Stimulated activated naive CD8-positive, alpha-beta T cell treated with anti-CD3 and anti-CD28 coated beads, Interleukin-15, amount 100 ng/mL, for 72 hours (primary cell): ENCODE measurements at places on chromosomes 7 and 10.
A peak's percentile ranks its signal among the peaks of the same experiment; 100 is the strongest.

DNA sequence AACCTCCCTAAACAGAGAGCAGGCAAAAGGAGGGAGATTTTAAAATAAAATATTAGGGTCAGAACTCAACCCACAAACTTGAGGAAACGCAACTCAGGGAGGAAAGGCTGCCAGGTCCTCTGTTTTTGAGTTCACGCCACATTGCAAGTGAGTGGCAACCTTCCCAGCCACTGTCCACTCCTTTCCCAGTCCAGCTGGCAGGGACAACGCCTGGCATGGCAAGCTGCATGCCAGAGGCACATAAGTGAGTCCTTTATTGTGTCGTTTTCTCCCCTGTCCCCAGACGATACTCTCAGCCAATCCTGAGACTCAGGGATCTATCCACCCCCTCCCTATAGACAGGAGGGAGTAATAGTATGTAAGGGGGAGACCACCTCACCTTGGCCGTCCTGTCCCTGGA is 22.4 kb downstream of the FBXW4 start:
- no peak for DNase-seq

- peak; percentile 37 for DNase-seq
Measured at GRCh38 chr7:6256677-6257535, 15.5 kb downstream of the CYTH3 start.

DNA sequence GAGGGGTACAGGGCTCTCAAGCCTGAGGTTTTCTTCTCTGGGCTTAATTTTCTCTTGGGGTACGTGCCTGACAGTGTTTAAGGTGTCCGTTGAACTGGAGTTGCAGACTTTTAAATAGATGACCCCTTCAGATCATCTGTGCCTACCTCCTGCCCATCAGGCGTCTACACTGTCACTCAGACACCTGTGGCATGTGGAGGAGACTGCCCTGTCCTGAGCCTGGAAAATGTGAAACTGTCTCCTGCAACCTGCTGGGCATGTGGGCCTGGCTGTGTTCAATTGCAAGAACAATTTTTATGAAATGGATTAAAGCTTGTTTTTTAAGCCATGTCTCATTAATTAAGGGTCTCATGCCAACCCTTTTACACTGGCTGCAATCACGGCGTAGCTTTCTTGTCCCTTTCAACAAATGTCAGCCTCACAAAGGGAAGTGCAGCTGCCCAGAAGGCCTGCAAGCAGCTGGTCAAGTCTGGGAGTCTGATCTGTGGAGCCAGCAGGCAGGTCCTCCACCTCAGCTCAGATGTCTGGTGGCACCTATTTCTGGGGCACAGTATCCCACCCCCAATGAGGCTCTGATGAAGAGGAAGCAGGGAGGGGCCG is 8.8 kb downstream of the ATP5MF start:
- no peak for DNase-seq

DNA sequence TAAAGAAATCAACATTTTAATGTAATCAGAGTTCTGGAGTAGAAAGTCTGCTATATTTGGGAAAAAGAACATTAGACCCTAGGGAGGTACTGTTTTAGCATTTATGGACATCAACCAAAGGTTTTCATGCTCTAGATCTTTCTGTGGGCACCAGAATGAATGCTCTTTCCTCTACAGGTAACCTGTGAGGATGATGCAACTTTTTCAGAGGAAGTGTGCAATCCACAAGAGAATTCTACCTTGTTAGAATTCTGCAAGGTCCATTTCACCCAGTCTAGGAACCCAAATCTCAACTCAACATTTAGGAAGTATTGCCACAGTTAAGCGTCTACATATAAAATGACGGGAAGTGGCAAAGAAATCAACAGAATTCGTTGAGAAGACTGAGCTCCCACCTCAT is 139.9 kb upstream of the FAM171A1 start:
- DNase-seq, result no peak

GRCh38 chr7:134255814-134256213 is 60.9 kb downstream of the SLC35B4 start:
- DNase-seq, result no peak

DNA sequence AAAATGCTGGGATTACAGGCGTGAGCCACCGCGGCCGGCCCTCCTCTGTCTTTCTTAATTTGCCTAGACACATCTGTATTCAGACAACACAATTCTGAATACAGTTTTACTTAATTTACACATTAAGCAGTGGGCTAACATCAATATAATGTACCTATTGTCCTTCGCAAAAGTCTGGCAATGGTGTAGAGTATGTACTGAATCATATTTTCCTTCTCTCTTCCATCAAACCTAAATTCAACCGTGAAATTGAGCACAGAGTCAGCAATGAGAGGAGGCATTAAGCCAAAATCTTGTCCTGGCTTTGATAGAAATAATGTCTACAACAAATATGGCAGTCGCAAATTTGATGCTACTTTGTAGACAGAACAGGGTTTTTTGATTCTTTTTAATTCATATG is 30.4 kb downstream of the FZD9 start:
- no peak for DNase-seq

GRCh38 chr10:84406561-84406960 is 78.2 kb downstream of the CCSER2 start:
- no peak for DNase-seq

GRCh38 chr7:132066761-132067171 is 509.5 kb downstream of the PLXNA4 start:
- no peak for DNase-seq

DNA sequence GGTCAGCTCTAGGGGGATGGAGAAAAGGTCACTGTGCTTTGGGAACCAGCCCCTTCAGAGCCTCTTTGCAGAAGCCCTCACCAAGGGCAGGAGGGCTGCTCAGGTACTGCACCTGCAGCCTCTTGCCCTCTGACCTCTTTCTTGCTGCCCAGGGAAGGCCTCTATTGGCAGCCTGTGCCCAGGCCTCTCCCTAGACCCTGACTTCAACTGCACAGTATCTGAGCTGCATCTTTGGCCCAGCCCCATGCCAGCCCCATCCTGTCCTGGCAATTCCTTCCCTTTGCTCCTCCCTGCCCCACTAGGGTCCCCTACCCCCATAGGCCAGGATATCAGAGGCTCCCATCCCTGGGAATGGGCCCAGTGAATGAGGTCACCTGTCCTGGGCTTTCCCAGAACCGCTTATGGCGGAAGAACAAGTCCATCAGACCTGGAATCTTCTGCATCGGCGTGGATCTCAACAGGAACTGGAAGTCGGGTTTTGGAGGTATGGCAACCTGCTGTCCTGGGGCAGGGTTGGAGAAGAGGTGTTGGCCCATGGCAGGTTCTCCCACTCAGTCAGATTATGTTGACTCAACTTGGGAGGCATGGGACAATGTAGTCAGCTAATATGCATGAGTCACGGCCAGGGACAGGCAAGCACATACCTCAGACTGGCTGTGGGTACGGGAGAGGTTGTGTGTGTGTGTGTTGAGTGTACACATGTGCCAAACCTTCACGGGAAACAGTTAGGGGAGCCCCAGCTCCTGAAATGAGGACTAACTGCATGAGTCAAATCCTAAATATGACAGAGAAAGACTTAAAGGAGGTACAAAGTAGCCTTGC is 17.1 kb upstream of the CPA1 start:
- DNase-seq, result no peak
